ENCODE measurements at places on chromosomes 1 and 21.

DNA sequence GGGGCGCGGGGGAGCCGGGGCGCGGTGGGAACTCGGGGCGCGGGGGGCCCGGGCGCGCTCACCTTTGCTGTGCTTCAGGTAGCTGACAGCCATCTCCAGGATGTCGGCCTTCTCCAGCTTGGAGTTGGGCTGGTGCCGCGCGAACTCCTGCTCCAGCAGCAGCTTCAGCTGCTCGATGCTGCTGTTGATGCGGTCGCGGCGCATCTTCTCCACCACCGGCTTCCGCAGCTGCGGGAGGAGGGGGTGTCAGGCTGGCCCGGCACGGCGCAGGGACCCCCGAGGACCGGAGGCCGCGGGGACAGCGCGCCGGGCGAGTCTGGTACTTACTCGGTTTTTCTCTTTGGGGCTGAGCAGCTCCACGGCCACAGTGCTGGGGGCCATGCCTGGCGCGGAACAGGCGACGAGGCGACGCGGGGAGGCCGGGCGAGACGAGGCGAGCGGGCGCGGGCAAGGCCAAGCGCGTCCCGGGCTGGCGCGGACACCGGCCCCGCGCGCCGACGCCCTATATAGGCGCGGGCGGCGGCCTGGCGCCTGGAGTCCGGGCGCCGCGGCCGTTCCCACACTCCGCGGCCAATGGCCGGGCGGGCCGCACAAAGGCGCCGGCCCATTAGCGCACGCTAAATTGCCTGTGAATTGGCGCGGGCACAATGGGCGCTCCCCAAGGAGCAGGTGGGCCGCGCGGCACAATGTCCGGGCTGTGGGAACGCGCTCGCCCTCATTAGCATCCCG lies at the start of gene HES5:
Gene HES5 (minus strand): TSS at position 480 of the 729 bp plus-strand sequence. CDS start 99 bp downstream, at position 381.
- DNase-seq, result no peak

DNA sequence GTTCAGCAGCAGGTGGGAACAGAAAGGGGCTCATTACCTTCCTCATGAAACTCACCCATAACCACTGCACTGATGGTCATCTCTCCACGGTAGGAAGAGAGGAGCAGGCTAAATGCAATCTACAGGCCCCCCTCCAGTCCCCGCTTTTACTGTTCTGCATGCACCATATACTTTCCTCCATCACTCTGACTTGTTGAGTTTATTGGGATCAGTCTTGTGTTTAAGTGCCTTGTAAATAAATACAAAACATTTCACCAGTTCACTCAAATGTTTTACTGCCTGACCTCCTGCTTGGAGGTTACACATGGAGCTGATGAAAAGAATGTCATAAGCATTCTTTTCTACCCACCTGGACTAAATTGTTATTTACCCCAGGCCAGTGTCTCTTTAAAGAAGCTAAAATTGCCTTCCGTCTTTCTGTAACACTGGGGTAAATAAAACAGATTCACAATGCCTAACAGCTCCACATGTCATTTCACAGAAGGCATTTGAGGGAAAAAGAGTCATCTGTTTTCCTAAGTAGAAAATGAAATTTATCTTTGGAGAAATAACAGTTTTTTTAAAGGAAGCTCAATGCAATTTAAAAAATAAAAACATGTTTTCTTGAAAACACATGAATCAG lies 30.7 kb downstream of the PTPN14 start:
- no peak for DNase-seq

DNA sequence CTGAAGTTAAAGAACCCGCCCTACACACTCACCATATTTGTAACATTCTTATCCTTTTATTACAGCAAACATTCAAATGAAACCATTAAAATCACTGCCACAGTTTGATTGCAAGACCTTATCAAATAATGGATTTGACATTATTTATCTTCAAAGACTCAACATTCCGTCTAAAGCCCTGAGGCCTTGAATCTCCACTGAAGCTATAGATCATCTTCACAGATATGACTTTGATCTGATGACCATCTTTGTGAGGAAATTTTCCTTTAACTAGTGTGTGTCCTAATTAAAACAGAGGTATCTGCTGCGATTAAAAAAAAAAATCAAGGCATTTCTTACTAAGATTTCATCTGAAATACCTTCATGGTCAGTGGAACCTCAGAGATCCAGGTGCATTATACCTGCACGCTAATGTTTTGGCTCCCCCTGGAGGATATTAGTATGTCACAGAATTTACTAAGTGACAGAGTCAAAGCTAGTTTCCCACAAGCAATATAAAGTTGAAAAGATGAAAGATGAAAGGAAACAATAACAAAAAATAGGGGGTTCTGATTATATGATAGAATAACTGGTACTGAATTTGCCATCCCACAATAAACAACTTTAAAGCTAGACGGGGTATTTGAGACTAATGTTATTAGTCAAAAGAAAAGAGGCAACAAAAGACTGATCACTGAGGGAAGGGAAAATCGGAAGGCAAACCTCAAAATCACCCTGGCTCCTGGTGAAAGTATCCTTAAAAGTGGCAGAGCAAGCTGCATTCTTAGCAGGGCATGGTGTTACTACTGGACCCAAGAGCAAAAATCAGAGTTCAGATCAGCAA lies 923.4 kb downstream of the NCAM2 start:
- no peak for DNase-seq

GRCh38 chr1:8055973-8056372 lies 29.9 kb upstream of the ERRFI1 start:
- no peak for DNase-seq

DNA sequence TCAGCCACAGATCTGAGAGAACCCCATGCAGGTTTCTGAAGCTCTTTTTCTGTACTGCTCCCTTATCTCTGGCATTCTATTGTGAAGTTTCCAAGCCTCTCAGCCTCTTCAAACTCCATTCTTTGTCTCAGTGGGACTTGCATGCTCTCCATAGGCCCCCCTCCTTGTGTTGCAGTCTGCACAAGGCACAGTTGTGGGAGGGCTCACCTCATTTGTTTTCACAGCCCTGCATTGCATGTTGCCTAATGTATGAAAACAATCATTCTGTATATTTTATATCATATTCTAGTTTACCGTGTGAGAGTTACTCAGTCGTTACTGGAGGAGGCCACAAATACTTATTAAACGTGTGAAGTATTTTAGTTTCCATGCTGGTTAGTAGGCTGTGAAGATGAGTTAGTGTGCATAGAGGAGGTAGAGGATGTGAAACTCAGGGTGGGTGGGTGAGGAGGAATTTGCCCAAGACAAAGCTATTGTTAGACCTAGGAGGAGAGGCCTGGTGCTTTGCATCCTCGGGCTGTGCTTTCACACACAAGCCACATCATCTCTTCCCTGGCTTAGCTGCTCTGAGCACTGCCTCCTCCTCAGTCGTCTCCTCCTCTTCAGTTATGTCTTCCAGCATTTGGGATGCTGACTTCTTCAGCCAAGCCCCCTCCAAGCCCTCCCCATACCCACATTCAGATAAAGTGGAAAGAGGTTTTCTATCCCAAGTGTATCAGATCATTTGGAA lies 7.8 kb upstream of the CHI3L2 start:
- no peak for DNase-seq

- no peak for DNase-seq
Measured at GRCh38 chr1:185821612-185822385, 87.6 kb downstream of the HMCN1 start.

DNA sequence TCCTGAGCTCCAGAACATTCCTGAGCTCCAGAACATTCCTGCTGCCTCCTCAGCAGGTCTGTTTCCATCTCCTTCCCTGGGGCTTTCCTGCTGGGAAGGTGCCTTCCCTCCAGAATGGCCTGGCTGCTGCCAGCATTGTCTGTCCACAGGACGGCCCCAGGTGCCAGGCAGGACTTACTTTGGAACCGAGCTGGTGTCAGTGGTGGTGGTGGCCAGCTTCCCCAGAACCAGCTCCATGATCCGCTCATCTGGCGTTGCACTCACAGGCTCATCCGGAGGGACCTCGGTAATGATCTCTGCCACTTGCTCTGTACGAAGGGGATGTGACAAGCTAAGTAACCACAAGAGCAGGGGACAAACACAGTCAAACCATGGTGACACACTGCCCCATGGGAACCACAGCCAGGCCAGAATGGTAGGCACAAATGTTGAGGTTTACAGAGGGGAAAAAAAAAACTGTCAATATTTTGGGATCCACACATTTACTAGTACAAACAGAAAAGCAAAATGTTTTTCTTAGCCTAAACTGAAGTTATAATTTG lies 41.3 kb downstream of the PRDM15 start:
- no peak for DNase-seq

GRCh38 chr1:118985640-118986554 lies 2.2 kb downstream of the TBX15 start:
- DNase-seq, result no peak

GRCh38 chr1:12601700-12602658 lies 16.0 kb downstream of the DHRS3 start:
- DNase-seq, result no peak

- no peak for DNase-seq
Measured at GRCh38 chr1:9909234-9910046, 629 bp downstream of the CTNNBIP1 start.

- DNase-seq, result no peak
Measured at GRCh38 chr21:14583629-14584255, 37.6 kb upstream of the SAMSN1 start.

DNA sequence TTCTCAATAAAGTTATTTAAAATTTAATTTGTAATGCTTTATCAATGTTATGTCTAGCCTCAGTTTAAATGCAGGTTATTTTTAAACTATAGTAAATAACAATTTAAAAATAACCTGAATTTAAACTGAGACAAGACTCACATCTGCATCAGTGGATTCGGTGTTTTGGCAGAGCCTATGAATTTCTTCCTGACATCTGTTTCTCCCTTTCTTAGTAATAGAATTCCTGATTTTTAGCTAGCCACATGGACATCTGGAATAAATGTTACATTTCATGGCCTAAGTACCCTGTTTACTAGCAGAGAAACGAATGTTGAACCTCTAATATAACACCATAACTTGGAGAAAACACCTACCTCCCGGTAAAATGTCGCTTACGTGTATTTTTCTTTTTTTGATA lies 1141.6 kb upstream of the ADGRL2 start:
- DNase-seq, result no peak

GRCh38 chr1:241638909-241639622 lies 1.1 kb downstream of the CHML start:
- DNase-seq, result no peak

GRCh38 chr1:54971317-54971791 lies 9.1 kb upstream of the TMEM61 start:
- DNase-seq, result no peak

- no peak for DNase-seq
Measured at GRCh38 chr1:2789164-2789985, 12.1 kb downstream of the TTC34 start.

- DNase-seq, result no peak
Measured at GRCh38 chr21:32347977-32348376, 44.8 kb downstream of the URB1 start.

DNA sequence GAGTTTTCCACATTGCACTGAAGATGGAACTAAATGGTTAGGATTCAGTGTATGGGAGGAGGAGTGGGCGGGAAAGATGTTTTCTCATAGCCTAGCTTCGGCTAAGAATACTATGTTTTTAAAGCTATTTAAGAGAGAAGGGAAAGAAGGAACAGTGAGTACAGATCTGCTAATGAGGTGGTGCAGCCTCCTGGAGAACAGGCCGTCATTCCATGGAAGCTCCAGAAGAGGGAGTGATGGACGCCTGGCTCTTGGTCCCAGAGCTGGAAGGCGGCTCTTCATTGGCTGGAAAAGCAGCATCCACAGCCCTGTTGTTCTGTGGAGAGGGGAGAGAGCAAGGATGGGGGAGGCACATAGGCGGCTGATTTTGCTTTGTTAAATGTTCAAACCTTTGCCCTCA lies 6.9 kb downstream of the CAMK1G start:
- DNase-seq, result no peak

DNA sequence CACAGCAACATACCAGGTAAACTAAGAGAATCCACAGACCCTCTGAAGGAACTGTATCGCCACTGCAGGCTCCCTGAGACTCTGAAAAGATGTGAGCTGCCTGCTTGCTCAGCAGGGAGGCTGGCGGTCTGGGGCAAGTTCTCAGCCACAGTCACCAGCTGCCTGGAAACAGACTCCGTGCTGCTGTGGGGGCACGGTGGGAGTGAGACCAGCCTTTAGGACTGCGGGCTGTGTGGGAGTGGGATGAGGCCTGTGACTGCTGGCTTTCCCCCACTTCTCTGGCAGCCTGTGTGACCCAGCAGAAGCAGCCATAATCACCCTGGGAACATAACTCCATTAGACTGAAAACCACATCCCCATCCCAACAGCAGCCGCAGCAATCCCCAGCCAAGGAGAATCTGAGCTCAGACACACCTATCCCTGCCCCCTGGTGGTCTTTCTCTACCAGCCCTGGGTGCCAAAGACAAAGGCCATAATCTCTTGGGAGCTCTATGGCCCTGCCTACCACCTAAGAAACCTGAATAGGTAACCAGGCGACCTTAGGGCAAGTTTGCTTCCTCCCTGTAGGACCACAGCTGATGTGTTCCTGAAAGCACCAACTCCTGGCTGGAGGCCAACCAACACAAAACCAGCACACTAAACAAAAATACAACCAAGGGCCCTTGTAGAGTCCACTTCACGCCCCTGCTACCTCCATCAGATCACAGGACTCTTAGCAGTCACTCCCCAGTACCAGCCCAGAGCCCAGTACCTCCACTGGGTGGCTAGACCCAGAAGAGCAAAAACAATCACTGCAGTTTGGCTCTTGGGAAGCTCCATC lies 151.5 kb downstream of the SMYD3 start:
- DNase-seq, result no peak

DNA sequence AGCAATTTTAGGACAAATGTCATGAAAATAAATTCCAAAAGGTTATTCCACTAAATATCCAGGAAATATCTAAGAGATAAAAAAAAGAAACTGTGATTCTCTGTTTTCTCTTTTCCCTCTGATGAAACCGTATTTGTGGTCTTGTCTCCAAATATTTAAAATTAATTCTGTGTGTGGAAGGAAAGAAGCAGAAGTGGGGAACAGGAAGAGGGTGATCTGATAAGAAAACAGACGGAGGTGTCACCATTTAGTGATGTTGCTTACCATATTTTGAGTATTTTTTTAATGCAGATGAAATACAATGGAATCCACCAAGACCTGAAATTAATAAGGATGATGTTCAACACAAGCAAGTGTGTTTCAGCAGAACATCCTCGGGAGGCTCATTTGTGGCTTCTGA lies 29.6 kb downstream of the CLCA1 start:
- no peak for DNase-seq

GRCh38 chr1:19450811-19451515 lies 34.4 kb downstream of the CAPZB start:
- no peak for DNase-seq

DNA sequence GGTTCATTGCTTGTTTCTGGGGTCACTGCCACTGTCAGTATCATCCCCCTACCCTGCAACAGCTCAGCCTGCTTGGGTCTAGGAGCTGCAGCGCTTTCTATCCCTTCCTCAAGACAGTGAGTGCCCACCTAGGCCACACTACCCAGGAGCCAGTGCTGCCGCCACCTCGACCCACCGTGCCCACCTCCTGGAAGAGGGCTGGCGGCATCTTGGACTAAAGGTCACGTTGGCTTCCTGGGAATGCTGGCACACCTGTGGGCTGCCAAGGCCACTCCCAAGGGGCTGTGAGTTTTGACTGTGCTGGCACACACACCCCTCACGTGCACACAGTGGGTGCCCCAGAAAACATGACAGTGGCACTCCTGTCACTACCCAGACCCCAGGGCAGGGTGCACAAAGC lies 22.1 kb downstream of the CRYAA start:
- no peak for DNase-seq
